Motor neuron (in vitro differentiated cells): ENCODE measurements at places on chromosomes 4 and X. TPM values are rescaled to one million over a fixed set of nuclear protein-coding genes. Genes with fewer than 3 reads are reported as not detected.

- ATAC-seq, result no peak
These were observed 794.7 kb downstream of the RAB28 start for GRCh38 chr4:12689457-12689856.

- peak; percentile 62 for ATAC-seq
These were observed 19.0 kb downstream of the MAB21L2 start for GRCh38 chr4:150600812-150601445.

DNA sequence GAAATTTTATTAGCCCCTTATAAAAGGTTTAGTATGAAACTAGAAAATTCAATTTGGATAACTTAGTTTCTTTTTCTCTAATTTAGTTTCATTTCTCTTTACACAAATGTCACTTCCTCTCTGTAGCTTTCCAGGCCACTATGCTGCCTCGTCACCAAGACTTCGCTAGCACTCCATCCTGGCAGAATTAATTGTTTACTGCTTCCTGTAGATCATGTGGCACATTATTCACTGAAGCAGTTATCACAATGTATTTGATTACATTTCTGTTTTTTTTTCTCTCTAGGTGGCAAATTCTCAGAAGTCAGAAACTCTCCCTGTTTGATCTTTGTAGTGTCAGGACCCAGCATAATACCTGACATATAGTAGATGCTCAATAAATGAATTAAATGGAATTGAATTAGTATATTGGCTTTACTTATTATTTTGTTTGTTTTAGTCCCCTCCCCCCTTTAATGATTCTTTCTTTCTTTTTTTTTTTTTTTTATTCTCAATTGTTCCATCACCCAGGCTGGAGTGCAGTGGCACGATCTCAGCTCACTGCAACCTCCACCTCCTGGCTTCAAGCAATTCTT is 9.3 kb upstream of the SAT1 start:
- ATAC-seq, result no peak

- no peak for ATAC-seq
These were observed 194.3 kb downstream of the SOWAHB start for GRCh38 chr4:76703676-76704075.

- ATAC-seq, result no peak
These were observed 1240.7 kb downstream of the C4orf33 start for GRCh38 chr4:130336585-130337217.

GRCh38 chr4:39279416-39279815 is 86.7 kb downstream of the RFC1 start:
- no peak for ATAC-seq

DNA sequence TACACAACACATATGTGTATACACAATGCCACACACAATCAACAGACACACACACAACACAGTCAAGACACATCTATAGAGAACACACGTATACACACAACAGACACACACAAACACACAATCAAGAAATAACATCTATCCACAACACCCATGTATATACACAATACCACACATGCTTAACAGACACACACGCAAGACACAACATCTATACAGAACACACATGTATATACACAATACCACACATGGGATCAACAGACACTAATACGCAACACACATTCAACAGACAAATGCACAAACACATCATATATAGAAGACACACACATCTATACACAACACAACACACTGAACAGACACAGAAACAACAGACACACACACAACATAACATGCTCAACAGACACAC is 234.8 kb downstream of the SHOX start:
- ATAC-seq, result no peak

DNA sequence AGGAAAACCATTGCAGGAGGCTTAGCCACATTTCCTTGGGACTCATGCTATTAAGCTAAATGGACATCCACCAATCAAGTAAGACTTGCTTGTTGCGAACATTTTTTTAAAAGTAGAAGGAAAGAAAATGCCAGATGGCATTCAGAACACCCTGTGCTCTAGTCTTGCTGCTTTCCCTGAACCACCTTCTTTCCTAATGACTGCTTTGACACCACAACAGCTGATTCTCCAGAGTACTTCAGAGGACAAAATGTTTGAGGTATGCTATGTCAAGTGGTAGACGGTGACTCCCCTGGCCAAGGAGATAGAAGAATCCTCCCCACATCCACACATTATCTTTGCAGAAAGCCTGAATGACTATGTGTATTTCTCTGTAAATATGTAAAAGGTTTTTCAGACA is 65.4 kb downstream of the ANK2 start:
- ATAC-seq, result no peak

GRCh38 chrX:11341274-11342201 is 48.3 kb downstream of the AMELX start:
- ATAC-seq, result peak; percentile 98

- ATAC-seq, result peak; percentile 42
These were observed at the start of gene OTUD5 for GRCh38 chrX:48957477-48957826. Gene OTUD5, minus strand, starts transcription at chrX:48957607. Its CDS starts 37 bp downstream, at chrX:48957570.

The ETDB gene
- total RNA-seq, result not detected in 2 replicates

The ABCD1 gene
- total RNA-seq, result 3.6 and 3.8 TPM in 2 replicates

The CABS1 gene
- not detected in 2 replicates for total RNA-seq

The PHEX gene
- 0.23 and 0.31 TPM in 2 replicates for total RNA-seq

The ATP6AP2 gene
- total RNA-seq, result 41.7 and 43.2 TPM in 2 replicates

GRCh38 chrX:139039041-139039440 is 327.5 kb upstream of the FGF13 start:
- ATAC-seq, result no peak

DNA sequence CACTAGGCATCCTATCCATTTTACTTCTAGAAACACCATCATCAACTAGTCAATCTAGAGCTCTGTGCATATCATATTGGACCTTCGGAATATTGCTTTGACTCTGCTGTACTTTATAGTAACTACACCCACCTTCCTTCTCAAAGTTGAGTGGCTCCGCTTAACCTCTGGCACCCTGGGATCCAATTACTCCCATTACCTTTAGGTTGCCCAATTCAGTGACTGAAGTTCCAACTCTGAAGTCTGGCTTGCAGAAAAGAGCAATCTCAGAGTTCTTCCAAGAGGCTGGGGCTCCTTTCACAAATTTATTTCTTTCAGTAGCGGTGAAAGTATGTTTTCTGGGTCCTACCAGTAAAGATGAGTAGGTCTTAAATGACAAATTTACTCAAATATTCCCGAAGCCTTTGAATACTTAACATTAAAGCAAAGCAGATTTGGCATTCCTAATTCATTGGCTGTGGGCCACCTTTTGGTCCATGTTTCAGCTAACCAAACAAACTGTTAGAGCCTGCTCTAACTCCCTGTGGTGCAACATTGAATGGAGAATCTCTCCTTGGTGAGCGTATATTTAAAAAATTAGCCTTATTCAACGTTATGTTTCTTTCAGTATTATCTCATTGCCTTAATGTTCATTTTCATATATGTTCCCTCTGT is 1215.8 kb downstream of the RAPGEF2 start:
- ATAC-seq, result no peak

The FATE1 gene
- total RNA-seq, result not detected in 2 replicates

- peak; percentile 82 for ATAC-seq
These were observed 237.8 kb upstream of the JADE1 start for GRCh38 chr4:128571747-128572146.

The SATL1 gene
- 0.76 and 1.1 TPM in 2 replicates for total RNA-seq

DNA sequence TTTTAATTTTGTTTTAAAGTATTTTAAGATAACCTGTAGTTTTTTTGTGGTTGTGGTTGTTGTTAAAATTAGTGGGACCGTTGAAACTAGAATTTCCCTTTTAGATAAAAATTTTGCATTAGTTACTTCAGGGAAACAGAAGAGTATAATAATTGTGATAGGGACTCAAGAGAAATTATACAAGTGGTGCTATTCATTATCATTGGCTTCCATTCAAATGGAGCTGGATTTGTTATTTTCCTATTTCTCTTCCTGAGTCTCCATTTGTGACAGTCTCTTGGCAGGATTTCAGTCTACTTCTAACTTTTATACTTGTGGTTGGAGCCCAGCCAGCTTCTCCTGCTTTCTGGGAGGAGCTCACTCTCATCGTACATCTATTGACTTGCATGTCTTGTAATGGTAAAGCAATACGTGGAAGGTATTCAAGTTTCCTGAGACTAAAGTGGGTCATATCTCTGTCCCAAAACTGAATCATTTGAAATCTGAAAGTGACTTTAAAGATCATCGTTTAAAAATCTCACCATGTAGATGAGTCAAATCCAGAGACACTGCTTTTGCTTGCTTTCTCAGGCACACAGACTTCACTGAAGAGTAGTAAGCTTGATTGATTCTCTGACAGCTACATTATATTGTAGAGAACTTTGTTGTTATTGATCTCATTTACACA is 155.8 kb downstream of the RPA4 start:
- peak; percentile 51 for ATAC-seq

The GPR82 gene
- 2.3 and 3.3 TPM in 2 replicates for total RNA-seq

The ANXA3 gene
- 22.7 and 71.2 TPM in 2 replicates for total RNA-seq

DNA sequence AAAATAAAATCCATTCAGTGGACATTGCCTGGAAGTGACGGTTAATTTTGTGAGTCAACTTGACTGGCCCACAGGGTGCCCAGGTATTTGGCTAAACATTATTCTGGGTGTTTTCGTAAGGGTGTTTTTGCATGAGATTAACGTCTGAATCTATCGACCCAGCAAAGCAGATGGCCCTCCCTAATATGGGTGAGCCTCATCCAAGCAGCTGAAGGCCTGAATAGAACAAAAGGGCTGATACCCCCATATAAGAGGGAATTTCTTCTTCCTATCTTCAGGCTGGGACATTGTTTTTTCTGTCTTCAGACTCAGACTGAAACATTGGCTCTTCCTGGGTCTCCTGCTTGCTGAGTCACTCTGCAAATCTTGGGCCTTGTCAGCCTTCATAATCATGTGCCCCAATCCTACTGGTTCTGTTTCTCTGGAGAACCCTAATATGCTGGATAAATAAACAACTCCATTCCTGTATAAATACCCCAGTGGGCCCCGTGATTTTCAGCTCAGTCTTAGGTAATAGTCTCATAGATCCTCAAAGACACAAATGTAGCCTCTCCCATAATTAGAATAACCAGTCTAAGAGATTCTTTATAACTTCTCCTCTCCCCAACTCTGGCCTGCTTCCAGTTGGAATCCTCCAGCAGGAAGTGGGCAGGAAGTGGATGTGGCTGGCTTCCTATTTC is 33.1 kb upstream of the DDX3X start:
- ATAC-seq, result peak; percentile 55

- no peak for ATAC-seq
These were observed 81.7 kb upstream of the GATB start for GRCh38 chr4:151842430-151843079.

- peak; percentile 90 for ATAC-seq
These were observed 36.9 kb downstream of the PDLIM5 start for GRCh38 chr4:94488670-94489069.

The NUDT10 gene
- total RNA-seq, result 13.0 and 17.7 TPM in 2 replicates

The WNK3 gene
- 14.8 and 16.3 TPM in 2 replicates for total RNA-seq

- ATAC-seq, result no peak
These were observed 70.0 kb upstream of the STS start for GRCh38 chrX:7077241-7078230.

The YY2 gene
- 2.0 and 4.1 TPM in 2 replicates for total RNA-seq

DNA sequence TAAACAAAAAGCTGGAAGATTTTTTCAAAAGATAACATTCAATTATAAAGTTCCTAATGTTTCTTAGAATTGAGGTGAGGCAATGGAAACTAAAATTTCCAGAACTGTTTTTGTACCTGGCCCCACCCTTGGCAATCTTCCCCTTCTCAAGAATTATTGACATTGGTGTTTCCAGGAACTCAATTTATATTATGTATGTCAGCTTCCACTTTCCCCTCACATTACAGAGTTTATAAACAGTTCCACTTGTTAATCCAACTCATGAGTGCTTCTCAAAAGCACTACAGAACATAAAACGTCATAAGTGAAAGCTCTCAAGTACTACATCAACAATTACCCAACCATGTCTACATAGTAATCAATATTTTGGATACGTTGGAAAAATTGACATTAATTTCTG is 107.4 kb downstream of the FAM13A start:
- no peak for ATAC-seq

- no peak for ATAC-seq
These were observed 20.5 kb upstream of the NAP1L5 start for GRCh38 chr4:88718098-88718497.

DNA sequence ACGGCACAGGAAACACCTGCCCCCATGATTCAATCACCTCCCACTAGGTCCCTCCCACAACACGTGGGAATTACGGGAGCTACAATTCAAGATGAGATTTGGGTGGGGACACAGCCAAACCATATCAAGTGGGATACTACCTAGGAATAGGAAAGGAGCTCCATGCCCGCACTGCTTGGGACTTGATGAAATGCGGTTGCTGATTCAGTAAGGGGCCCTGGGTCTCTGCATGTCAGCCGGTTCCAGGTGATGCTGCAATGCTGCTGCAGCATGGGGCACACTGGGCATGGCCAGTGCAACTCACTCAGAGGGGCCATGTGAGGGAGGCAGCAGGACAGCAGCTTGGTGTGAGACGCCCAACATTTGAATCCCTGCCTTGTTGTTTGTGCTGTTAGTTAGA is 34.0 kb upstream of the MSX1 start:
- ATAC-seq, result no peak

DNA sequence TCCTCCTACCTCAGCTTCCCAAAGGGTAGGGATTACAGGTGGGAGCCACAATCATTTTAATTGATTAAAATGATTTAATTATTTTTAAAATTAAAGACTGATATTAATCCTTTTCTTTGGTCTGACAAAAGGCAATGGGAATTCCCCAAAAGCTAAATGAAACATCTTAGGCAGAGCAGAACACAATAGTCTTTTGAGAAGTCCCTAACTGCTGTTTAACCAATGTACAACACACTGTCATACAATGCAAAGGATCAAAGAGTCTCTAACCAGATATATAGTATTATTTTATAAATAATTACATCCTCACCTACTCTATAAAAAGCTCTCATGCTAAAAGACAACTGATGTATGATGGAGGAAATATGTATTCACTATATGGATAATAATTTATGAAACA is 47.0 kb downstream of the THAP9 start:
- no peak for ATAC-seq

DNA sequence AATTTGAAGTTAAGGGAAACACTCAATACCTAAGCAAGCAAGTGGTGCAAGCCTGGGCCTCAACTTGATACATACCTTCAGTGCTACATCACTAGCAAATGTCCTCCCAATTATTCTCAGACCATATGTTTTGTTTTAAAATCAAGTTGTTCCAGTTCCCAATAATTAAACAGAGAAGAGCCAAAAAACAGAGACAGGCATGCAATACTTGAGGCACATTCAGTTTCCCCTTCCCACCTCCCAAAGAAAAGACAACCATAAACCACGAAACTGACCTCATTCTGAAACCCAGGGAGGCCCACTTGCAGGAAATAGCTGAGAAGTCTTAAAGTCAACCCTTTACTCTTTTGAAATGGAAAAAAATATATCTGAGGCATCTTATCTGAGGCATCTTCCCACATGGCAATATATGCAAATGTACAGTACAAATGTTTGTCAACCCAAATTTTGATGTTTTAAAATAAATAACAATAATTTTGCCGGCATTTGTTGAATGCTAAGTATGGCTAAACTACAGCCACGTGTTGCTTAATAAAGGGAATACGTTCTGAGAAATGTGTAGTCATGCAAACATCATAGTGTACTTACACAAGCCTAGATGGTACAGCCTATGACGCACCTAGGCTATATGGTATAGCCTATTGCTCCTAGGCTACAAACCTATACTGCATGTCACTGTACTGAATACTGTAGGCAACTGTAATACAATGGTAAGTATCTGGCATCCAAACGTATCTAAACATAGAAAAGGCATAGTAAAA is 147.5 kb downstream of the TSPAN5 start:
- ATAC-seq, result no peak
